ENCODE measurements at places on chromosomes 2 and 18.
A peak's percentile ranks its signal among the peaks of the same experiment; 100 is the strongest.

- no peak for DNase-seq
Observed at GRCh38 chr2:121098556-121098955, 186.4 kb downstream of the TFCP2L1 start.

DNA sequence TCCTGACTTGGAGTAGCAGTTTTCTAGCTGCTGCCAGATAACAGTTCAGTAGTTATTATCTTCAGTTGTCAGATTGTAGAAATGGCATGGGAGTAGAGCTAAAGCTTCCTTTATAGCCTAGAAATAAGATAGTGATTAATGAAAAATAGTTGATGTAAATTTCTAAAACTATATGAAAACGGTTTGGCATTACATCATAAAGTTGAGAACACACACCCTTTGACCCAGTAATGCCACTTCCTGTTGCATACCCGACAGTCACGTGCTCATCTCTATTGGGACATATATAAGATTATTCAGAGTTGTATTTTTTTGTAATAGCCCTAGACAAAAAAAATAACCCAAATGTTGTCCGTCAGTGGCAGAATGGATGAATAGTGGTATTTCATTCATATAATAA, 39.4 kb upstream of the ASB1 start:
- DNase-seq = no peak

DNA sequence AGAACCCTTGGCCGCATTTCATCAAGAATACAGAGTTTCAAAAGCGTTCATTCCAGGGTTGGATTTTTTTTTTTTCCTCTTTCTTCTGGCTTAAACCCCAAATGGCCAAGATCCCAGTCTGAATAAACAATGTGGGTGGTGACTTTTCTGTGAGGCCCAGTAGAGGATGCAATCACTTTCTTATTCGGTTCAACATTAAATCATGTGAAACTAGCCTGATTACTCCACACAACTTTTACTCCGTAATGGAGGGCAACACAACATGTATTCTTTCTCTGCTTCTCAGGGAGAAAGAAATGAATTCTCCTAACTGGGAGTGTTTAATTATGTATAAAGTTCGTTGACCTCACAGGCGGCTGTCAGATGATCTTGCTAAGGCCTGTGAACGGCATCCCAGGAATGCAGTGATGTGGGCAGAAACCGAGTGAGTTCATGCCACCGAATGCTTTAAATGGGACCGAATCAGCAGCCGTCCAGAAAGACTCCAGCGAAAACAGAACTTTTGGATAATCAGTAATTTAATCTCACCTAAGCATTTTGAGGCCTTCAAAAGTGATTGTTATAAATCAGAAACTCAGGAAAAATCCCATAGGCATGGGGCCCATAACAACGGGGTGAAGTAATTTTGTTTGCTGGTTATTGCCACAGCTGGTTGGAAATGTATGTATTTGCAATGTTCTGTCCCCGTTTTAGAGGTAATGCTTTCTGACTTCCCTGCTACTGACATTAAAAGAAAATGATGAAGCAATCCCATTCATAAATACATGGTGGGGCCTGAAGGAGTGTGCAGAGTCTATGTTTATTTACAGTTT, 81.5 kb downstream of the BCL2 start:
- DNase-seq = no peak

GRCh38 chr2:128474962-128475361, 156.3 kb upstream of the HS6ST1 start:
- DNase-seq = no peak

DNA sequence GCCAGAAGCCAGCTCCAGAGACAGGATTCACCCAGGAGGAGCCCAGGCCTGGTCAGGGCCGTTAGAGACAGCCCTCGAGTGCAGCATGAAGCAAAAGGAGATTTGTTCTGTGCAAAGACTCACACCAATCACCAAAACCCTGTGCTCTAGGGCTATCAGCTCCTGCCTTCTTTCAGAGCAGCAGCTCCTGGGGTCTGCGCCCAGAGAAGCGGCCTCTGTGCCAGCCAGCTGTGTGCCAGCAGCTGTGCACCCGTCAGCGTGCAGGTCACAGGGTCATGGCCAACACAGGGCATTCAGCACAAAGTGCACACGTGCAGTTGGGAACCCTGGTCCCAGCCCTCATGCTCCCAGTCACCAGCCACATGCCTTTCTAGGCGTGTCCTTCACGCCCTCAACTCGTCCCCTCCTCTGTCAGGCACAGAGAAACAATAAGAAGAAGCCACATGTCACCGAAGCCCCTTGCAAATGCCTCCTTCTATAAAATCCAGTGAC, 49.3 kb downstream of the ZNF516 start:
- DNase-seq = peak; percentile 19

DNA sequence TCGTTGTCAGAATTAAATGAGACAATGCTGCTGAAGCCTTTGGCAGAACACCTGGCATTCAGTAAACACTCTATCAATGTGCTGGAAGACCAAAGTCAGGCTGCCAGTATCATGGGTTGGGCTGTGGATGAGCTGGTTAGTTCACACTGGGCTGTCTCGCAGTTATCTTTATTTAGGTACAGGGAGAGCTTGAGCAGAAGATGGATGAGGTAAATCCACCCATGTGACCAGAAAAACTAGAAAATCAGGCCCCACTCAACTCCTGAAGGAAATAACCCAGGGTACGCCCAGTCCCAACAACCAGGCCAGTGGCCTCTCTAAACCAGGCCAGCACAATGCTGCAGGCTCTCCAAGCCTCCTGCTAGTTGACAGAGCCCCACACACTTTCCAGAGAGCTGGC, 330.3 kb downstream of the TNS1 start:
- no peak for DNase-seq

DNA sequence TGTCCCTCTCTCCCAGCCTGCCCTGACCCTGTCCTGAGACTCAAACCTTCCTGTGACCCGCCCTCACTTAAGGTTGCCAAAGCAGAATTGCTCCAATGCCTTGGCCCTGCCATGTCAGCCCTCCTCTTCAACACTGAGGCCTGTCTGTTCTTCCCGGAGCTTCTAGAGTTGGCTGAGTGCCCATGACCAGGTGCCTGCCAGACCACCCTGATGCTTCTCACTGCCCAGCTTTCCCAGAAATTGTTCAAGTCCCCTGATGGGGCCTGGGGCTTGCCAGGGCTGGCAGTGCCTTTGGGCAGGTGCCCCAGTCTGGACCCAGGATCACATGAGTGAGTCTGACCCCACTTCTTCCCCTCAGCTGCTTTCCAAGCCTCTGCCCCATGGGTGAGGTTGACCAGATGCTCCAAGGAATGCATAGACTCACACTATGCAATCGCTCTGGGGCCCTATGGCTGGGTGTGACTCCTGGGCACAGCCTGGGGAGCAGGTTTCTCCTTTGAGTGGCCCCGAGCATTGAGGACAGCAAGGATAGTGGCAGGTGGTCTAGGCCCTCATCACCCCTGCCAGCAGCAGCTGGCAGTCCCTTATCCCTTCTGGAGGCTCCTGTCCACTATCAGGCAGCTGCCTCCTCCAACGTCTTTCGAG, 3.1 kb upstream of the INPP5D start:
- DNase-seq = no peak

DNA sequence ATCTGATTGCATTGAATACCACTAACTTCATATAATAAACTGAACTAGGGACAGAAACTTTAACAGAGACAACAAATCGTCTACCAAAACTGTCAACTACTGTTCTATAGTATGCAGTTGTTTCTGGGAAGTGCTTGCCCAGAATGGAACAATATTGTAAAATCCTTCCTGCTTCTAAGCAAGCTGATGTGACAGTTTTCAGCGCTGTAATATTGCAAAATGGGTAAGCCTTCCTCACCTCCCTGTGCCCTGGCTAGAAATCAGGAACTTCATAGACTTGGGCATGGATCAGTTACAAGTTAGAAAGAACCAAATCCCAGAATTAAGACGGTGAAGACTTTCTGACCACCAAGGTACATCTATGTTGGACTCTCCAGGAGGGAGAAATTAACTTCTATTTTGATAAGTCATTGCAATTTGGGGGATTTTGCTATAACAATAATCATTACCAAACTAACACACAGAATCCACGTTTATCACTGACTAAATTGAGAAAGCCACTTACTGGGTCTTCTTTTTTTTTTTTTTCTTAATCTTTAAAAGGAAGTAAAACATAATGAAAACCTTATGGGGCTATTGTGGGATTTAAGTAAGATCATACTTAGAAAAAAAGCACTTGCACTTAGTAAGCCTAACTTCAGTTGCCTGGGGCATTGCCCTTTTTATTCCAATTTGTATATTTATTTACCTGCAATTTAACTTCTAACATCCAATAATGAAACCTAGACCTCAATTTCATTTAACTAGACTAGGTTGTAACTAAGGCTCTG, 261.5 kb downstream of the TRIB2 start:
- DNase-seq = no peak

- no peak for DNase-seq
Observed at GRCh38 chr2:240251848-240252190, 111.4 kb upstream of the OTOS start.

DNA sequence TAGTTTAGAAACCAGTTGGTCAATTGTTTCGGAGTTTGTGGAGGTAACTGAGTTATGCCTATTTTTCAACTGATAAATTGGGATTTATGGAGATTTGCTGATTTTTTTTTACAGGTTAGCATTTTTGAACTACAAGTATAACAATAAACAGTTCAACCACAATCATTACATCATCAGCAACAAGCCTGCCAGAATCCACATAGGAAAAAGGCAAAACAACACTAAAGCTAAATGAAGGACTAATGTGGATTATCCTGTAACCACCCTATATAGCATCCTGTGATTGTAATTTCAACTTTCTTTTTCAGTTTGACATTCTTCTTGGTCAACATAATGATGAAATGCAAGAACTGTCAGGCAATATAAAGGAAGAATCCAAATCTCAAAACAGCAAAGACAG, 76.5 kb downstream of the CCDC102B start:
- DNase-seq = no peak

- DNase-seq = no peak
Observed at GRCh38 chr2:191108331-191108730, 42.5 kb downstream of the STAT4 start.

- no peak for DNase-seq
Observed at GRCh38 chr2:183998797-183999190, 599.5 kb upstream of the ZNF804A start.

- DNase-seq = no peak
Observed at GRCh38 chr18:29653671-29654215, 1388.8 kb downstream of the DSC3 start.

DNA sequence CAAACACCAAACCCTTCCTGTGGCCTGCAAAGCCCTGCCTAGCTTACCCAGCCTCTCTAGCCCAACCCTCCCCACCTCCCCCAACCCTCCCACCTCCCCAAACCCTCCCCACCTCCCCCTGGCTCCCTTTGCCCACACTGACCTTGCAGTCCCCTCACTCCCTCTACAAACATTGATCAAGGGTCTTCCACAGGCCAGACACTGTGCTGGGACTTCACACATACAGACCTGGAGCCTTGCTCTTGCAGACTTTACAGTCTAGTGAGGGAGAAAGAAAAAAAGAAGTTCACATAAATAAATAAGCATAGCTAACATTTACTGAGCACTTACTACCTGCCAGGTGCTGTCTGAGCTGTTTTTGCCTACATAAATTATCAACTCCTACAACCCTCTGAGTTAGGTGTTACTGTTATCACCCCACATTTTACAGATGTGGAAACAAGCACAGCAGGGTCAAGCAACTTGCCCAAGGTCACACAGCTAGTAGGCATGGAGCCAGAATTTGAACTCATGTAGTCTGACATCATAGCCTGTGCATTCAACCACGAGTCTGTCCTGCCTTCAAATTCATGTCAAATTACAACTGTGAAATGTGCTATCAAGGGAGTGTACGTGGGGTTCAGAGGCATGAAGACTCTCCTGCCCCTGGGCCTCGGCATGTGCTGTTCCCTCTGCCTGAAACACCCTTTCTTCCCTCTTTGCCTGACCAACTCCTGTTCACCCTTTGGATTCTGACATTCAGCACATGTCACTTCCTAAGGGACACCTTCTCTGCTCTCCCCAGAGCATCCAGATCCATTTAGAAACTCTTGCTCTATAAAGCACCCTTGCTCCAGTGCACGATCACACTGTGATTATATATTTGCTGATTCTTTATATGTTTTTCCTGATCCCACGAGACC, 209.9 kb downstream of the TNS1 start:
- DNase-seq = no peak
